ENCODE measurements at places on chromosomes 5 and 9. TPM values are rescaled to one million over a fixed set of nuclear protein-coding genes. Genes with fewer than 3 reads are reported as not detected.

The PCDHB13 gene
- 0.30 TPM for total RNA-seq

The ARL14EPL gene
- total RNA-seq, result 0.07 TPM

The SPATA31D4 gene
- total RNA-seq, result not detected

The TMC1 gene
- total RNA-seq, result 0.13 TPM
